Activated CD4-positive, alpha-beta T cell treated with anti-CD3 and anti-CD28 coated beads, Interleukin-2, amount 10 ng/mL, durations not matched to agents 7 days and 5 days (primary cell): ENCODE measurements at places on chromosomes 11 and 22.

DNA sequence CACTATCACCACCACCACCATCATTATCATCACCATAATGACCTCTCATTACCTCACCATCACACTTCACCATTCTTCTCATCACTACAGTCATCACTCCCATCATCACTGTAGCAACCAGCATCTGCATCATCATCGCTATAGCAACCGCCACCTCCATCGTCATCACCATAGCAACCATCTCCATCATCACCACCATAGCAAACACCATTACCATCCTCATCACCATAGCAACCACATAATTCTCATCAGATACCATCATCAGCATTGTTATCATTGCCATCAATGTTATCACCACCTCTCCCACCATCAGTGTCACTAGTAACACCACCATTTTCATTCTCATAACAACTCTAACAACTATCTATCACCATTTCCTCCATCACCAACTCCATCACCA lies 23.1 kb upstream of the CD82 start:
- no peak for DNase-seq

DNA sequence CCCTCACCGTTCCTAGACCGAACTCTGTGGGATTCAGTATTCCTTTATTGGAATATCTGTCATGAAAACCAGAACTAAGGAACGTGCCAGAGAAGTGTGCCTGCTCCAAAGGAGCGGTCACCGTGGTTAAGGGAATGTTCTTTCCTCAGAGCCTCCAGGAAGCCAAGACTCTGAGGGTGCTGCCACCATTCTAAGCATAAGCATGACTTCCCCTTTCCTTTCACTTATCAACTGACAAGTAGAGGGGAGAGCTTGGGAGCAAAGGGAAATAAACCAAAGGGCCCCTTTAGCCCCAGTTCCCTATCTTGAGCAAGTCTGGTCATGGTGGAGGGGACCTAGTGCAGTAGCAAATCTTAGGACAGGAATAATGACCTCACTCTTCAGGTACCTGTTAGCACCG lies 26.8 kb downstream of the CTR9 start:
- DNase-seq = no peak

DNA sequence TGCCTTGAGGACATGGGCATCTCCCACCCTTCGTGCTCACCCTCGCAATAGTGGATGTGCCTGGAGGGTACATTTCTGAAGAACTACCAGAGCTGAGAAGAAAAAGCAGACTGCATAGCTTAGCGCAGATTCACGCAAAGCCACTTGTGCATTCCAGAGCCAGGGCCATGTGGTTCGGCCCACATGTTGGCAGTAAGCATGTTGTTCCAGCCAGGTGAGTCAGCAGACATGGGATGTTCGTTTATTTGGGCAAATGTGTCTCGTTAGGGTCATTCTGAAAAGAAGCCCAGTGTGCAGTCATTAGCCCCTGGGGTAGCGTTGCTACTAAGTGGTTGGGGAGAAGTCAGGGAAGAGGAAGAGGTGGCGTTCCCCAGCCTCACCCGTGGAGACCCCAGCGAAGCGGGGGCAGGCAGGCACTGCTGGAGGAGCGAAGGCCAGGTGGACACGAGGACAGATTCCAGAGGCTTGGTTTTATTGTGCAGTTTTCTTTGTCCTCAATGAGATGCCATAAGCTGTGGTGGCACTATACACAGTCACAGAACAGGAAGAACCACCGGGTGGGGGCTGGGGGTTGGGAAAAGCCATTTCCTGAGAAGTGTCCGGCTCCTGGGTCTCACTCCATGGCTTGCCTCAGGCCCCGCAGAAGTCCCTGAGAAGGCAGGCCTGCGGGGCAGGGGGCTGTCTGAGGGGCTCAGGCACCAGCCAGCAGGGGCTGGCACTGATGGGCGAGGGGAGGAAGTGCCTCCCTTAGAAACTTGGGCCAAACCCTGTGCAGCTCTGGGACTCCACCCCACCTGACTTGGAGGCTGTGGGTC lies 5.0 kb downstream of the THY1 start:
- no peak for DNase-seq

DNA sequence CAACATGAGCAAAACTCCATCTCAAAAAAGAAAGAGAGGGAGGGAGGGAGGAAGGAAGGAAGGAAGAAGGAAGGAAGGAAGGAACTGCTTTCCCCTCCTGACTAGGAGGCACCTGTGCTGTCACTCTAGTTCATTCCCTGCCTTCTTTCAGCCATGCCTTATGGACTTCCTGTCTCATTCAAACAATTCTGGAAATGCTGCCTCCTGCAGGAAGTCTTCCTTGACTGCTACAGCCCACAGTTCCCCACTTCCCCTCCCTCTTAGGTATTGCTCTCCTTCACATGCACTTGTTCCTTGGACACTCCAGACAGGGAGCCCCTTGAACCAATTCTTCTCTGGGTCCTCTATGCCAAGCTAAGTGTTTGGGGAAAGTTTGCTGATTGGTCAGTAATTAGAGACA lies 31.6 kb upstream of the WNT11 start:
- DNase-seq = no peak

GRCh38 chr11:128497776-128498095 lies 89.6 kb downstream of the ETS1 start:
- DNase-seq = no peak

- no peak for DNase-seq
Observed at GRCh38 chr11:128904656-128905344, 13.6 kb downstream of the KCNJ5 start.

DNA sequence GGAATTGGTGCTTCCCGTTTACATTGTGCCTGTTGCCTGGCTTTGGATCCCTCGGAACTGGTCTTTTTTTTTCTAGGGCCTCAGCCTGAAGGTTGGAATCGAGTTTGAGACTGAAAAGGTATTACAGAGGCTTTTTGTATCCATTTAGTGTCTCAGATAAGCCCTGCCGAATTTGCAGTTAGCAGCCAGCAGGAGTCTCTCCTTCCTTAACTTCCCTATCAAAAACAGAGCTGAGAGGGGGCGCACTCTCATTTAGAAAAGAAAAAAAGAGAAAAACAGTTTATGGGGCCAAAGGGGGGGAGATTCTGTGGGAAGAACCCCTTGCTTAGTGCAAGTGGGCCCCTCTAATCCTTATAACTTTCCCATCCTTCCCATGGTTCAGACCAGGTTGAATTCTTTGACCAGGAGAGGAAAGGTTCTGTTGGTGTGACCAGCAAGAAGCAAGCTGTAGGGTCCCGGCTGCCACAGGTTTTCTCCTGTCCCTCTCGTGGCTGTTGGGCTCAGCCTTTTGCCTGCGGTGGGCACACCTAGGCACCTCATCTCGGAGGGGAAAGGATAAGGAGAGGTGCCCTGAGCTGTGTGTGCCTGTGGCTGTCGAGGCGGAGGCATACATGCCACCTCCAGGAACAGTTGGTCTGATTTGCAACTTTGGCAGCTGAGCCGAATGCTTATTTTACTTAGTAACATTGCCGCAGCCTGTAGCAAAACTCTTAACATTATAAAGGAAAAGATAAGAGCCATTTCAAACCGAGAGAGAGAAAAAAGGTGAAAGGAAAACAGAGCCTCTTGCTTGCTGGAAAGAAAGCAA lies 565.0 kb upstream of the CNTN5 start:
- DNase-seq = no peak

DNA sequence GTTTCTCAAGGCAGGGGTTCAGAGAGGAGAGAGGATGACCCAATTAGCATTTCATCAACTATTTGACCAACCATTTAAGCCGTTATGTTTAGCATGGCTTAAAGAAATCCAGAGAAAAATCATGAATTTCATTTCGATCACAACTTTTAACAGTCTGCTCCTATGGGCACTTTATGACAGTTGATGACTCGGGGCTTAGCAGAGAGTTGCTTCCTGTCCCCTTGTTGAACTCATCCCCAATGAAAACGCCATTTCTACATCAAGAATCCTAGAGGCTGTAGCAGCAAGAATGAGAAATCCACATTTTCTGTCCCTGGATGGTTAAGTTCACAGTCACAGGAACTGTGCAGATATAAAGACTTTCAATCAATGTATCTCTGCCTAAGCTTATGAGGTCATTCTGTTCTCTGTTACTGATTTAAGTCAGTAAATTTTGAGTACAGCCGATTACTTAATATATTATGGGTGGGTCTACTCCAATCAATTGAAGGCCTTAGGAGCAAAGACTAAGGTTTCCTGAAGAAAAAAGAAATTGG lies 81.1 kb downstream of the BDNF start:
- DNase-seq = no peak

DNA sequence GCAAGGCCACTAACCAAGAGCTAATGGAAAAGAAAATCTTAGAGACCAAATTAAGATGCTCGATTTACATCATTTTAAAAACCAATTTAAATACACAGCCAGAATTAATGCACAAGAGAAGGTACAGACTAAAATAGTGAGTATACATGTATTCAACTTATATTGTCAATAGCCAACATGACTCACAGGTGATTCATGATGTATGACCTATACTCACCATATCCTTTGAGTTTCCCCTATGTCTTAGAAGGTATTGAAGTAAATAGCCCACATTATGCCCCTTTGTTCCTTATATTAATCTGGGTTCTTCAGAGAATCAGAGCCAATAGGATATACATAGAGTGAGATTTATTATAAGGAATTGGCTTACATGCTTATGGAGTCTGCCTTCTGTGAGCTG lies 97.5 kb upstream of the ANO3 start:
- DNase-seq = no peak

DNA sequence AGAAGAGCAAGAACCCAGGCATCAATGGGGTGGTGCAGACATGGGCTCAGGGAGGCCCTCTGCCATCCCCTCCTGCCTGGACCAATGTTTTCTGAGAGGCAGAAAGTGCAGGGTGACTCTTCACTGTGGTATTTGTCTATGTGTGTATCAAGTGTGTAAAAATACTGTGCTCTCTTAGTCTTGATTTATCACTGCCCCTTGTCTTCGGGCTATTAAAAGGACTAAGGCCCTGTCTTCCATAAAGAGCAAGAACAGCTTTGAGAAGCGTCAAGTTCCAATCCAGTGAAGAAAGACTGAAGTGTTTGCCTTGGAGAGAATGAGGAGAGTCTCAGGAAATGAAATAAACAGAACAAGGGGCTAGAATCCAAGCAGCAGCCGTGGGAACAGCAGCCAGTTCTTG lies 14.4 kb downstream of the PRSS23 start:
- no peak for DNase-seq

GRCh38 chr11:95149651-95150364 lies 60.2 kb downstream of the ENDOD1 start:
- DNase-seq = no peak

GRCh38 chr11:359181-359714 lies 10.1 kb upstream of the B4GALNT4 start:
- DNase-seq = peak; percentile 24

DNA sequence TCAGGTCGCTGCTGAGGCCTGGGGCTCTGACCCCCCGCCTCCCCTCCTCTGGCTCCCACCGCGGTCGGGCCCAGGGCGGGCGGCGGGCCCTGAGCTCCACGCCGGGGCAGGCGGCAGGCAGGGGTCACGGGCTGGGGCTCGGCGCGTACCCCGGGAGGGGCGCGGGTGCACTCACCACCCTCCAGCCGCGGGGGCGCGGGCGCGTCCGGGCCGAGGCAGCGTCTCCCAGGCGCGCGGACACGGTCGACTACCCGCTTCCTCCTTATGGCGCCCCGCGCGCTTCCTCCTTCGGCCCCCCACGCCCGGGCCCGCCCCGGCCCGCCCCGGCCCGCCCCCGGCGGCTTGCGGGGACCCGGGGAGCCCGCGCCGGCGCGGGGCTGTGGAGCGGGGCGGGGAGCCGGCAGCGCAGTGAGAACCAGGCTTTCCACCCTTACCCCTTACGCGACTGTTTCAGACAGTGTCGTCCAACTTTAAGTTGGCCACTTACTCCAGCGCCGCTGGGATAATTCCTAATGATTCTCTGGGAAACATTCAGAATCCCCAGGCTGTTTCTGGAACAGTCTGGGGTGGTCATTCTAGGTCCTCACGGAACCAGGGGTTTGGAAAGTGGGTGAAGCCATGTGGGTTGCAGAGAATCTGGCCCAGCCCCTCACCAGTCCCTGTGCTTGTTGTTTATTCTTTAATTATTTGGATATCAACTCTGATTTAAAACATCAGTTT lies at the start of gene BID:
Gene BID, minus strand, starts transcription at position 264 of the 720 bp plus-strand sequence. CDS start 24,353 bp downstream, outside the sequence.
- DNase-seq = peak; percentile 44

GRCh38 chr22:22348127-22348814 lies 103.7 kb downstream of the VPREB1 start:
- peak; percentile 24 for DNase-seq

DNA sequence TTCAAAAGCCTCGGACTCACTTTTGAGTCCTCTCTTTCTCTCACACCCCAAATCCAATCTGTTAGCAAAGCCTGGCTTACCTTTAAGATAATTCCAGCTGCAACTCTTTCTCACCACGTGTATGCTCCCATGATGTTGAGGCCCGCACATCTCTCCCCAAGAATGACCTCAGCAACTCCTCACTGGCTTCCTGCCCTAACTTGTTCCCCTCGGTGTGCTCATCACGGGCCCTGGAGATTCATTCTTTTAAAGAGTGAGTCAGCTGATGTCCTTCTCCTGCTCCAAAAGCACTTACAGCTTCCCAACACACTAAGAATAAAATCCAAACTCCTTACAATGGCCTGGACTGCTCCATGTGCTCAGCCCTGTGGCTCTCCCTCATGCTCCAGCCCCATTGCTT lies 1041.3 kb downstream of the OPCML start:
- DNase-seq = no peak

DNA sequence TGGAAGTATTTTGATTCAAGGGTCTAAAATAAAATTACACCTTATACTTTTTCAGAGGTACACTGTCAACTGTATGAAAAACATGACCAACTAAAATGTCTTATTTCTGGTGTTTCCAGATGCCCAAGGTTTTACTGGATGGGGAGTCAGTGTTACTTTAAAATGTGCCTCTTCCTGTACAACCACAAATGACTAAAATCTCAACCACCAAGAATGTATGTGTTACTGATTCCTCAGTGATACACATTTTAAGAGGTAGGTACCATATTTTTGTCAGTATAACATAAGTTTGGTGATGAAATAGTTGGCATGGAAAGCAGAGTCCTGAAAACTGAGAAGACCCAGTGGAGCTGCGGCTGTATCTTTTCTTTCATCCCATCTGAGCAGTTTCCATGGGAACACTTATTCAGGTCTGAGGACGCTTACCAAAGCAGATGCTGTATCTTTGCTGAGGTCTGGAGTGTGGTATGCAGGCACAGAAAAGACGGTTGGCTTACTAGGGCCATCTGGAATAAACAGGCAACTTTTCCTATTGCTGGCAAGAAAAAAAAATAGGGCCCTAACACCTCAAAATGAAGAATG lies 21.2 kb upstream of the TP53AIP1 start:
- DNase-seq = no peak

GRCh38 chr22:39808081-39808480 lies 85.5 kb downstream of the ENTHD1 start:
- no peak for DNase-seq
